ENCODE measurements at places on chromosomes 4 and X.

DNA sequence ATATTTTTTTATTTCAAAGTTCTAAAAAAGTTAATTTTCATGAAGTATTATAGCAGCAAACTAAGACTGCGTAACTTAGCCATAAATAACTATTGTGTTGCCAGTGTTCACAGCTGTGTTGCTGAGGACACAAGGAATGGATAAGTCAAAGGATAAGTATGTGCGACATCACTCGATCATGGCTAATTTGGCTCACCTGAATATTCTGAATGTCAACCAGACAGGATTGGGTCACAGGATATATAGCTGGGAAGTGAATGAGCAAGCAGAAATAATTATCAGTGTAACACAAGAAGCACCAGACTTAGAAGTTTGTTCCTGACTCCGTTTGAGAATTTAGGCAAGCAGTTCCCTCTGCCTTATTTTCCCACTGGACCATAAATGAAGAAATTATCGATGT, 33.9 kb downstream of the PRDM8 start:
- no peak for DNase-seq

DNA sequence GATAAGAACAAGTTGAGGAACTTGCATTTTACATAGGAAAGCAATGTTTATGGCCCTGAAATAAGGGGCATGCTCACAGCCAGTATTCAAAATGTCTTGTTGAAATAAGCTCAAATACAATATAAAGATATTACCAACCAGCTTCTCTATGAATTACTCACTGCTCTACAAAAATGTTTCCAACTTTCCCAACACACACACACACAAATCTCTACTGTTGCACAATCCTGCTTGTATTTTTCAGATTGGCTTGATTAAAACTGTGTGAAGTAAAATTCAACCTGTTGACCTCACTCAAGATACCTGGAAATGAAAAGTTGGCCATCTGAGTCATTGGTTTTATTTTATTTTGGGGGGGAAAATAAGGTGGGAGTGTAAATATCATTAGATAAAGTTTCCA, 128.6 kb downstream of the CHIC2 start:
- DNase-seq: no peak

DNA sequence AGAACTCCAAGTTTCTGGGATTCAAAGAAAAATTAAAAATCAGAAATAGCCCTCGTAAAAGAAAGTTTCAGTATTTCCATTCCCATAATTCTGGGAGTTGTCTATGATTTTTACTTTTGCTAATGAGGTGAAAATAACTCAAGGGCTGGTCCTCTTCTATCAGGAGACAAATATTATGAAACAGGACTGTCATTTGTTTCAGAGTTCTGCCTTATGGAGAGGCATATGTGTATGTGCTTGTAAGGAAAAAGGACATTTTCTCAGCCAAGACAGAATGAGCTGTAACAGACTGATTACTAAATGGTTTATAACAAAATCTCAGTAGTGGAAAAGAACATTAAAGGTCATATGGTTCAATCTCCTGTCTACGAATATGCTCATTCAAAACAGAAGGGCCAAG, 59.0 kb upstream of the TAB3 start:
- DNase-seq: no peak

GRCh38 chrX:132776486-132777210, 181.8 kb downstream of the HS6ST2 start:
- DNase-seq: no peak

DNA sequence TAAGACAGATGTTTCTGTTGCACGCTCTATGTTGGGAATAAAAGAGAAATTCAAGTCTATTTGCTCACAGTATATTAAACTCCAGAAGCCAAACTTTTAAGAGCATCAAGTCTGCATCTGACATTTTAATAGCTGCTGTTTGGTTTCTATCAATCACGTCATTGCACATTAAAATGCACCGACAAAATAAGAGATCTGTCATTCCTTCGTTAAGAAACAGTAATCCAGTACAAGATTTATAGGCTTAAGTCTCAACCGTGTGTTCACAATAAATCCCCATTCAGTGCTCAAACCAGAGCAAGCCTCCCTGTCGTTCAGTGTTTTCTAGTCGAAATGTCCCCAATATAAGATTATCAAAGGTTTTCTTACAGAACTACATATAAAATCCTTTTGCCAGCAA, 89.0 kb upstream of the BMPR1B start:
- no peak for DNase-seq

DNA sequence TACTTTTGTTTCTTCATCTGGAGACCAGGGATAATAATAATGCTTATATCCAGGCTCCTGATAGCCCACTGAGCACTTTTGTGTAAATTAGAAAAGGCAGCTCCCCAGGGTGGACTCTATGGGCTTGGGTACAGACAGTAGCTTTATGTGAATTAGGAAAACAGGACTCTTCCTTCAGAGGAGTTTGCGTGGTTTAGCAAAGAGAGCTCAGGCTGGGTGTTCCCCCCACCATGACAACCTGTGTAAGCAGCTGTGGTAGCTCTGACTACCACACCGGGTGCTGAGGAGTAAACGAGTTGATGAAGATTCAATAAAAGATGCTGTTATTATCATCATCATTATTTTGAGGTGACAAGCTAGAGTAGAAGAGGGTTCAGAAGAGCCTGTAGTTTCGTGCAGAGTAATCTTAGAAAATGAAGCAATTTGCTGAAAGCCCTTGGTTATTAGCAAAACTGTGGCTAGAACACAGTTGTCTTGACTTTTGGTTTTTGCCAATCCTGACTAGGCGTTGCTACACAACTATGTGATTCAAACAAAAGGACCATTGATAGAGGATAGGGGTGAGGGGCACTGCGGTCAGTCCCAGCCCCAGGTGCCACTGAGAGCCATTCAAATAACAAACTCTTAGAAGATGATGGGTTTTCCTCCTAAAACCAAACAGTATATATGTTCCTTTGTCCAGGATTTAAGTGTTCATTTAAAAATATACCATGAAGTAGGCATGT, 60.6 kb upstream of the LIMCH1 start:
- no peak for DNase-seq

DNA sequence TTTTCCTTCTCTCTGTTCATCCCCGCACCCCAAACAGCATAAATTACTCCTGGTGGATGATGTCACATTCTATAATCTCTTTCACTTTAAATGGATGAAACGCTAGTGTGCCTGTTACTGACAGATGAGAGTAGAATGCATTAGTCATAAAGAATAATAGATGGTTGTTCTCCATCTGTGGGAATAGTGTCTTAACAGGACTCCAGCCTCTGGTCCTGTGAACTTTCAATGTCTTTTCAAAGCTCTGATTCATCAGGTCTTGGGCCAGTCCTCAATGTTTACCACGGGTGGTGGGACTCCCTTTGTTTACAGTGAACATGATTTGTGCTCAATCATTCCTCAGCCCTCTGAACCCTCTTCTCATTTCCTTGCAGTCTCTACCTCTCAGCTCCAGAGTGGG, 182.6 kb downstream of the GABRB1 start:
- DNase-seq: no peak

DNA sequence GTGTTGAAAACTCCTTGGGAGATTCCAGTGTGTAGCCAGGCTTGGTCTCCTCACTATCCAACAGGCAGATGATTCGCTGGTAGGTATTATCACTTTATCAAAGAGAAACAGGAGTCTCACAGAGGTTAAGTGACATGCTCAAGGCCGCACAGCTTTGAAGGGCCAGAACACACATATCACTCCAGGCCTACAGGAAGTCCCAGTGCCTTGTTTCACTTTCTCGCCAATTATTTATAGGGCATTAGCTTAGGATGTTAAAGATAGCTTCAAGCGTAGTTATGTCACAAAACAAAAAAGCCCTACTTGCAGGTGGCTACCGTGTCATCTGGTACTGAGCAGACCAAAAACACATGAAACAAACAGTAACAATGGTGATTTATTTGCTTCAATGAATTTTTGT, 13.2 kb downstream of the ATP8A1 start:
- DNase-seq: no peak

All from NCI-H2227 treated with DMSO at 0.1 percent for 48 hours (cell line).